Hematopoietic multipotent progenitor cell (in vitro differentiated cells): ENCODE measurements at places on chromosomes 2 and 18.

DNA sequence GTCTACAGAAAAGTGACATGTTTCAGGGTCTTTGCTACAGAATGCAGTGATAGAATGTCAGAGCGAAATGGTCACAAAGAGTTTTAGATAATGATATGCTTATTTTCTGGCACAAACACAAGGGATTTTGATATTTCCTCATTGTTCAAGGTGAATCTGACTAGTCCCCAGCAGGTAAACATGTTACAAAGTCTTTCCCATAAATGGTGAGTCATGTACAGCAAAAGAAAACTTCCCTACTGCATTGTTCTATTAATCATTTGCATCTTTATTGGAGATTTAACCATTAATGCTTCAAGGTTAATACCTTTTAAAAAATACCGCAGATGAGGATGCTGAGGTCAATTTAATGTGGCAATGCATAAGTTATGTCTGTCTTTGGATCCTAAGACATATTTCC, 19.1 kb upstream of the TRIB2 start:
- DNase-seq, result no peak

DNA sequence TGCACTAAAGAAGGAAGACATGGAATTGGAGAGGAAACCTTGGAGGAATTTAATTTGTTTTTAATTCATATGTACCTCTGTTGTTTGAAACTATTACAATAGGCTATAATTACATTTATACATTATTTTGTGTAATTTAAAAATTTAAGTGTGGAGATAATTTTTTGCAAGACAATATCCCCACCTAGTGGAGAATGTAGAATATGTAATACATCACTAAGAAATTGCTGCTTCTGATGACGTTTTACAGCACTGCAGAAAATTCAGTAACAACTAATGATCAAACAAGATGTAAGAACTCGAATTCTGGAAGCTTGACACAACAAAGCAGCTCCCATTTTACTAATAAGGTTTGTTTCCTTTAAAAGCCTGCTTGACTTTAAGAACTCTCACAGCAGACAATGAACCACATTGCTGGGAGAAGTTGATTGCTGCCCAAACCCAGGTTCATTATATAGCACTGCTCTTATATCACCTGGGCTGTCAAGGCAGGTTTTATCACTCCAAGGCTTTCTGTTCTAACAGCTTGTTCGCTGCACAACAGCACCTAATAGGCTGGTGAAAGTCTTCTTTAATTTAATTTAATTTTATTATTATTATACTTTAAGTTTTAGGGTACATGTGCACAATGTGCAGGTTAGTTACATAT, 53.4 kb downstream of the THADA start:
- DNase-seq, result peak; percentile 7

DNA sequence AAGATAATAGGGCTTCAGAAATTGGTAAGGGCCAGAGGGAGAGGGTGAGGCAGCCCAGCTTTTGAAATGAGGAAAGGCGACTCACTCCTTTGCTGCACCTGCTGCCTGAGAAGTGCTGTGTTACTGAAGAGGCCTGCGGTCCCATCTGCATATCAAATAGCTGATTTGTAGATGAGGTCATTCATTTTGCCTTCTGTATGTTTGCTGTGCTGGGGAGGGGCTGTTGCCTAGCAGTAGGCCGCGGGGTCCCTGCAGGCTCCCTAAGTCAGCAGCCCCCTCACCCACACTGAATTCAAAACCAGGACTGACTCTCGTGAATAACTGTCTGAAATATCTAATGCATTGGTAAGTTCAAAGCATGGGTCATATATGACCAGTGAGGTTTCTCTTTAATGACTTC, 377.2 kb downstream of the SOX11 start:
- DNase-seq, result no peak

DNA sequence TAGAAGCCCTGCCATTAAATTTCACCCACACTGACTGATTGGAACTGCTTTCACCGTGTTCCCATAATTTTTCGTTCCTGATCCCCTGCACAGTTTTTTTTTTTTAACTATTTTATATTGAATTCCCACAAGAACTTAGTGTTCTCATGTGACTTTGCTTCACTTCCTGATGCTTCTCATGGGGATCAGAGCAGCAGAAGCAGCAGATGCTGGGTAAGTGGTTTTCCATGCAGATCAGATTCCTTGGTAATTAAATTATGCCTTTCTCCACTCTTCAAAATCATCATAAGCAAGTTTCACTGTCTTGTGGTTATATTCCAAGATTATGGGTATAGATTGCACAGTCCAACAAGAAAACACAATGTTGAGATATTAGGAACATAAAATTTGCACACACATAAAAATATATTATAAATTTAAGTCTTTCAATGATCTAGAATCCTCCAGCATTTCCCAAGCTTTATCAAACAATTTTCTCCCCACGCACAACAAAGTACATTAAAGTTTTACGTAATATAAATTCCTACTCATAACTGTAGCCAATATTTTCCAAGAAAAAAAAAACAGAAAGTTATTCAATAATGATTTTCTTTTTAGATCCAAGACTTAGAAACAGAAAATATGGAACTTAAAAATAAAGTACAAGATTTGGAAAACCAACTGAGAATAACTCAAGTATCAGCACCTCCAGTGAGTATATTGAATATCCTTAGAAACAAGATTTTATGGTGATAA, 277.9 kb downstream of the GULP1 start:
- no peak for DNase-seq

DNA sequence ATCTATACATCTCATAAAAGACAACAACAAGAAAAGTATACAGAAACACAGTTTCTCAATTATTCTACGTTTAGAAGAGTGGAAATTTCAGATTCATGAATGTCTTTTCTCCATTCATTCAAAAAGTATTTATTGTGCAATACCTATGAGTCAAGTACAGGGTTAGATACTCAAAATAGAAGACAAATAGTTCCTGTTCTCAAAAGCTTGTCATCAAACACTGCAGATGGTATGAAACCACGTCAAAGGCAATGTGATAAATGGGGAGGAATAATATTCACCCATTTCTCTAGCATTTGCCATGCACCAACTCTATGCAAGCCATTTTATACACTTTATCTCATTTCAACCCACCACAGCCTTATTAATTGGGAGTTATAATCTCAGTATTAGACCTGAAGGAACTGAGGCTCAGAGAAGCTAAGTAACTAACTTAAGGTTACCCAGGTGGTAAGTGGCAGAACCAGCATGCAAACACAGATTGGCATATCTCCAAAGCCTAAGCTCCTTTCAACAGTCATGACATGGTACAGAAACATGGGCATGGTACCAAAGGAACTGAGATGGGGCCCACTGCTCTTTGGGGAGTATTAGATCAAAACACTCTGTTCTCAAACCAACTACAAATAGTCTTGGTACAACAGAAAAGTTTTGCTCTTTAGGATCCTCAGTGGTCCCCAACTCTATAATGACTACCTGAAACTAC, 67.2 kb upstream of the NPAS2 start:
- no peak for DNase-seq

DNA sequence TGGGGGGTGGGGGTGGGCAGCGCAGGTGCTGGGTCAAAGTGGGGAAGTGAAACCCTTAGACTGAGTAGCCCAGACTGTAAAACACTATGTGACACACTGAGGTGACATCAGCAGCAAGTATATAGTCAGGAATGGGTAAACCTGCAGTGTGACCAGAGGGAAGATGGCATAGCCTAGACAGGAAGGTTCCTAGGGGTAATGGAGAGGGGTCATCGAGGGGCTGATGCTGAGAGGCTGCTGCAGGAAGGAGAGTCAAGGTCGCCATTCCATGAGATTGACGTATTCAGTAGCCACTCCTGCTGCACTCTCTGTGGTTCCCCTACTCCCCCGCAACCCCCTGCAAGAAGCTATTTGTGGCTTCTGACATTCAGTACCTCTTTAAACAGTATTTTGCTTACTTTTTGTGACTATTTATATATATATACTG, 111.7 kb downstream of the CHST9 start:
- DNase-seq, result no peak

GRCh38 chr2:104885119-104885782, 31.3 kb downstream of the POU3F3 start:
- no peak for DNase-seq

DNA sequence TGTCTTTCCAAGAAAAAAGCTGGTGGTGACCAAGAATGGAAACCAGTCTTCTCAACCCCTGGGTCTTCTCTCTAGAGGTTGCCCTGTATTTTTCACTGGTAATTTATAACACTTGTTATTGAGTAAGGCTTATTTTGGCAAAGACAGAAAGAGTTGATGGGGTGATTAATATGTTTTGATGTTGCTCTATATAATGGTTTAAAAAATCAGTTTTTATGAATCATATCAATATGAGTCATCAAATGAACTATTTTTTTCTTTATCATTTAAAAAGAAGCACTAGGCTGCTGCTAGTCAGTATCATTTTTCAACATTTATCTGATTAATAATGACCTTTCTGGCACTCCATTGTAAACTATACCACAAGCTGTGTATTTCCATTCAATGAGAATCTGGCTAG, 1142.2 kb downstream of the LRP1B start:
- DNase-seq, result no peak

GRCh38 chr18:76491473-76491775, 3.6 kb downstream of the ZNF516 start:
- DNase-seq, result no peak

DNA sequence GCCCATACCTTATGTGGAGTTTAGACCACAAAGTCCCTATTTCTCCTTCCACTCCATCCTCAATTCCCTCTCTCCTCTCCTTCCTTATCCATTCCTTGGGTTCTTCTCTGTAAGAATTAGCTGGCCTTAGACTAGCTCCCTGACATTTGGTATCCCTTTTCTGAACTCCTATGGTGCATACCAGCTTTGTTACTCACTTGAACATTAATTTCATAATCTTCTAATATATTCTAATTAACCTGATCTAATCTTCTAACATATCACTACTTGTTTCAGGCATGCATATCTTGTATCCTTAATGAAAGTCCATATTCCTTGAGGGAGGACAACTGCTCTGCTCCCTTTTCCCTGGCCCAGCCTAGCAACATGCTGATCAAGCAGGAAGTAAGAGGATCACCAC, 66.4 kb downstream of the EHD3 start:
- no peak for DNase-seq

DNA sequence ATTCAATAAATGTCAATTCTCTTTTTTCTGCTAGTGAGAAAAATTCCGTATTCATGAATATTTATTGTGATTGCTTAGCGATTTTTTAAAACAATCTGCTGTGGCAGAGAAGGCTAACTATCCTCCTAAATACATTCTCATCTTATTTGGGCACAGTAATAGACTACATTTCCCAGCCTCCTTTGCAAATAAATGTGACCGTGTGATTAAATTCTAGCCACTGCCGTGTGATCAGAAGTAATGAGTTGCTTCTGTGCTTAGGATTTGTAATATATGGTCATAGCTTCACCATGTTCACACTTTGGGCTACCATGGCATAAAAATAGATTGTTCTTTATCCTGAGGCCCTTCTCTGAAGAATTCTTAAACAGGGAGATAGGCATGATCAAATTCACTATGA, 179.6 kb downstream of the FAM124B start:
- no peak for DNase-seq

GRCh38 chr2:133748007-133748700, 179.9 kb upstream of the NCKAP5 start:
- DNase-seq, result no peak

GRCh38 chr2:143078104-143078503, 51.1 kb upstream of the ARHGAP15 start:
- DNase-seq, result peak; percentile 55

GRCh38 chr18:3655254-3656050, 205.5 kb downstream of the TGIF1 start:
- no peak for DNase-seq

DNA sequence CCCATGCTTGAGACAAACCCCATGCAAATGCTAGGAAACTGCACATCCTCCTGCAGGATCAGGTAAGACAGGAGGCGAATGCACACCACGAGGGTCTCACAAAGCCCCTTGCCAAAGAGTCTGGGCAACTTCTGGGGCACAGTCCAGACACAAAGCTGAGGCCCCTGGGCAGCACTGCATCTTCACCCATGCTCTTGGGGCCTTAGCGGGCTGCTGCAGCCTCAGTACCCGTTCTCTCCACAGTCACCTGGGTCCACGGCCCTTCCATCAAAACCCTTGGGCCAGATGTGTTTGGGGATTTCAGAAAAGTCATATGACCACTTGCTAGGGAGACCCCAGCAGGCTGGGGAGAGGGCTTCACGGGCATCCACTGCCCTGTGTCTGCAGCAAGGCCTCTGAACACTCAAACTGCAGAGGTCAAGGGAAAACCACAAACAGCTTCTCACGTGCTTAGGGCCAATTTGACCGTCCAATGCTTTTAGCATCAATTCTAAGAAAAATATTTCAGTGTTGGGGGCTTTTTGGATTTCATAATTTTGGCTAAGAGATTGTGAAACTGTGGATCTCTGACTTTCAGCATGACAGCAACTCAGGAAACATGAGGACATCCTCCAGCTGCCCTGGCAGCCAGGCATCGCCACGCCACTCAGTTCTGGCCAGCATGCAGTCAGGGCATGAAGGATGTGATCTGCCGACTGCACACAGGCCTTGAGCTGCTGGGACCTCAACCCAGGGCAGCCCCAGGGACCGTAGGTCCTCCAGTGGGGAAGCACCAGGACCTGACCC, 20.0 kb downstream of the PASK start:
- DNase-seq, result no peak

GRCh38 chr2:179097131-179097530, 47.2 kb upstream of the CCDC141 start:
- no peak for DNase-seq
